Activated T-cell treated with anti-CD3 and anti-CD28 coated beads, Interleukin-2, amount 50 U/mL, for 48 hours (primary cell): ENCODE measurements at places on chromosomes 1 and 21.

- peak; percentile 65 for DNase-seq
These were observed 64.0 kb downstream of the CD46 start for GRCh38 chr1:207815913-207816291.

- DNase-seq = no peak
These were observed 9.6 kb downstream of the BCAR3 start for GRCh38 chr1:93672069-93672468.

DNA sequence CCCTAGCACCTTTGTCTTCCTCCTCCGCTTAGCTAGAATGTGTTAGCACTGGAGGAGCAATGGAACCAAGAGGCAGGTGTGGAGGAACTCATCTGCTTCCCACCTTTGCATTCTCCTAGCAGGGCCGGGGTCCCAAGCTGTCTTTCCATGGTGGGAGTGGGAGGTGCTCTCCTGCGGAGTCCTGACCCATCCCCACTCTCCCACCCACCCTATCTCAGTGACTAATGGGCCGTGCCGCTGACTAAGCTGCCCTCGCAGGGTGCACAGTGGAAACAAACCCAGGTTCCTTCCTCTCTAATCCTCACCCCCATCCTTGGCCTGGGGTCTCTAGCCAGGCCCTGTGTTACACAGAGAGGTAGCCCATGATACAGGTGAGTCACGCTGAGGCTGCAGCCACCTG is 177.5 kb downstream of the HIVEP3 start:
- DNase-seq = peak; percentile 77

- no peak for DNase-seq
These were observed 2.2 kb upstream of the PAPPA2 start for GRCh38 chr1:176460544-176461336.

- DNase-seq = no peak
These were observed 126.1 kb downstream of the KCNH1 start for GRCh38 chr1:211007830-211008229.

DNA sequence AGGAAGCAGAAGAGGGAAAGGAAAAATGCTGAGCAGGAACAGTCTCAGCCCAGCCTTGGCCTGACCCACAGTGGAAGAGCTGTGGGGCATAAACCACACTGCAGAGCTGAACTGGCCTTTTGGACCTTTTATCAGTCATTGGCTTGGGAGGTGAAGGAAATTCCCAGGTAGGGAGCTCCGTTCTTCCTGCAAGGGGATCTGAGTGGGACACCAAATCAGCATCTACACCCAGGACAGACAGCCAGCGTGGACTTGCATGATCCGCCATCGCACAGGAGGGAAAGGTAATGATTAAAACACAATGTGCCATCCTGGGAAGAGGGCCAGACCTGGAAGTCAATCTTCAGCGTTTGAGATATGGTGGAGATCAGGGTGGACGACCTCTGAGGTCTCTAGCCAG is 1.2 kb upstream of the MTFR1L start:
- no peak for DNase-seq

DNA sequence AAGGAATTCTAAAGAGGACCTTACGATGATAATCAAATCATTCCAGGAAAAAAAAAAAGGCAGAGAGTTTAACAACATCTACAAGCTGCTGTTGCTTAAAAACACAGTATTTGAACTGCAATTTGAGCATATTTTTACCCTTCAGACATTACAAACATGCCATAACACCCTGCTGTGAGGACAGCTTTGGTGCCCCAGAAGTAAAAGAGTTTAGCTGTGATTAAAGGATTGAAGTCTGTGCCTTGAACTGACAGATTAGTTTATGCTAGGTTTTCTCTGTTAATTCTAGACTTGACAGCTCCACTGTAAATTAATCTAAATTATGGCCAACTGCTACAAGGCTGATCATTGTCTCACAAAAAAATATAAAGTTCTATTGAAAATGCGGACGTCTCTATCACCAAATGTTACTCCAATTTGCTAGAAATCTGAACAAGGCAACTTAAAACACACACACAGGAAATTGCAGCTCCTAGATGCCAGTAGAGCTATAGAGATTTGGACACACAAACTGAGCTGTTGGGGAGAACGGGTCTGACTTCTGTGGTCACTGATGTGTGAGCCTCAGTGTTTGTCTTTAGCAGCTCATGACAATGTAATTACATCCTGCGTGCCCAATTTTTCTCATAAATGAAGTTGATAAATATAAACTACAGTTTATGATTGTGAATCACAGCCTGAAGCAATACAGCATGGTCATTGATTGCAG is 217.9 kb downstream of the NTNG1 start:
- no peak for DNase-seq

DNA sequence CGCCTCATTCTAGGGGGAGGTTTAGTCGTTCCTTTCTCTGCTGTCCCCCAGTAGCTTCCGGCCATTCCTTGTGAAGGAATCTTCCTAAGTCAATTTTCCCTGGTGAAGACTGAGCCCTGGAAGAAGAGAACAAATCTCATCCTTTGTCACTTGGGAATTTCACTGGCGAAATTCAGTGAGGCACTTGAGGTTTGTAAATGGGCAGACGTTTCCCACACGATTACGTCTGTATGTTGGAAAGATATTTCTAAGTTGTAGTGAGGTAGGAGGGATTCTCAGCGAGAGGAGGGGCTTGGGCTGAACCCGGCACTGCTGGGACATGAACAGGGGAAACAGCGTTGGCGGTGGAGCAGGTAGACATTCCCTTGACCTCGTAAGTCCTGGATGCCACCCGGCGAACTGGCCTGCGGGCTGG is 47.2 kb downstream of the GALNT2 start:
- no peak for DNase-seq

DNA sequence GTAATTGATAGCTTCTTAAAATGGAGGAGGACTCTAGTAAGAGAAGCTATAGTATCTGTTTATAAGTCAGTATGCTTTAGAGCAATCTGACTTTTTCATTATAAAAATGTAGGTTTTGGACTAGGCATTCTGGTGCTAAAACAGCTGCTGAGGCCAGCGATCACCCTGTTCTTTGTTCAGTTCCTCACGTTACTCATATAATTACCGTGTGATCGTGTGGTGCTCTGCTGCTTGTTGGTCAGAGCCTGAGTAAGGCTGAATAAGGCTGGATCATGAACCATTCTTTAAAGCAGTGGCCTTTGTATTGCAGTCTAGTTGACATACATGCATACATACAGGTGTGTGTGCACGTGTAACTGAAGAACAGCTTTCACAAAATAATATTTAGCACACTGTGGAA is 25.2 kb downstream of the CDC42 start:
- DNase-seq = no peak

- peak; percentile 35 for DNase-seq
These were observed 14.0 kb upstream of the SARS1 start for GRCh38 chr1:109199710-109200109.

GRCh38 chr1:235181561-235182245 is 20.7 kb upstream of the RBM34 start:
- DNase-seq = no peak

- DNase-seq = peak; percentile 40
These were observed 41.1 kb upstream of the CSF3R start for GRCh38 chr1:36523850-36524249.

- no peak for DNase-seq
These were observed 356.6 kb downstream of the HHAT start for GRCh38 chr1:210685295-210685650.

DNA sequence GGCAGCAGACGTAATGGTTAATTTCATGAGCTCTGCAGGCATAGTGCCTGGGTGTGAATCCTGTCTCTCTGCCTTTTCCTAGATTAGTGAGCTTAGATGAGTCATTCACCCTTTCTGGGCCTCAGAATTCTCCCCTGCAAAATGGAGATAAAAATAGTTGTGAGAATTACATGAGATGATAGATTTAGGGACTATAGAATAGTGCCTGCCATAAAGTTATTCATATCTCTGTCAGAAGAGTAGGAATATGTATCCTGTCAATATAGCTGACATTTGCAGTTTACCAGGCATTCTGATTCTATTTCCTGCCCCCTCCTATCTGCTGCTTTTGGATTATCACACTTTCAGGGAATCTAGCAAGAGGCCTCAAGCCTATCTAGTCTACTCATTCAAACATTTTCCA is 112.0 kb downstream of the PDE4B start:
- DNase-seq = no peak

DNA sequence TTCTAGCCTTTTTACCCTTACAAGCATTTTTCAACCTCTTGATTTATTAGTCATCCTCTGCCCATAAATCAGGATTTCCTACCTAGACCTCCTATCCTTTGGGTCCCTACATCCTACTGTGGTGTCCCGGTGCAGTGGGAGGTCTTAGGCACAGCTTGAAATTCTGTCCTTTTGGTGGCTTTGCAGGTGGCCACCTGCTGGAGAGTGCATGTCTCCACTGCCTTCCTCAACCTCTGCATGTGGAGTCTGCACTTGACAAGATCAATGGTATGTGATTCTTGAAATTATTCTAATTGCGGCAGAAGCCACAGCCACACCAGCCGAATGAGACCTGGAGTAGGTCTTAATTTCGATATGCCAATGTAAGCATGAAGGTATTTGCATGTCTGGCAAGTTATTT is 11.4 kb upstream of the KCNA3 start:
- no peak for DNase-seq

DNA sequence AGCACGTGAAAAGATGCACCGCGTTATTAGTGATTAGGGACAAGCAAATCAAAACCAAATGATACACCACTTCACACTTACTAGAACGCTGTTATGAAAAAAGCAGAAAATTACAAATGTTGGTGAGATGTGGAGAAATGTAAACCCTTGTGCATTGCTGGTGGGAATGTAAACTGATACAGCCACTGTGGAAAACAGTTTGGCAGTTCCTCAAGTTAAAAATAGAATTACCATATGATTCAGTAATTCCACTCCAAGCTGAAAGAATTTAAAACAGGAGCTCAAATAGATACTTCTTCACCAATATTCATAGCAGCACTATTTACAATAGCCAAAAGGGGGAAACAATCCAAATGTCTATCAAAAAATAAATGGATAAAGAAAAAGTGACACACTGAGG is 10.3 kb upstream of the EVI5 start:
- DNase-seq = no peak

- no peak for DNase-seq
These were observed 6.8 kb upstream of the ERO1B start for GRCh38 chr1:236288620-236288976.

DNA sequence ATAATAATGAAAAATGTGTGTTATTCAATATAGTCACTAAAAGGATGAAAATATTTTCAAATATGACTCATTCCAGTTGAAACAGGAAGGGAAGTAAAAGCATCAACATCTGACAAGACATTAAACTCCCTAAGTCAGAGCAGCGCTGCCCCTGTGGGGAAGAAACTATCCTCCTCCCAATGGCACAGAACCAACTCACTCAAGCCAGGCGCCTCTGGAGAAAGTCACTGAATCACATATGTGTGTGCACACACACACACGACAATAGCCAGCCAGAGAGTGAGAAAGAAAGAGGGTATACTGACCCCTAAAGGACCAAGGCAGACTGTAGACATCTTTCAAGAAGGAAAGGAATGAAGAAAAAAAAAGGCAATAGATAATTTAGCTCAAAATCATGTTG is 126.9 kb downstream of the SETD4 start:
- DNase-seq = no peak

DNA sequence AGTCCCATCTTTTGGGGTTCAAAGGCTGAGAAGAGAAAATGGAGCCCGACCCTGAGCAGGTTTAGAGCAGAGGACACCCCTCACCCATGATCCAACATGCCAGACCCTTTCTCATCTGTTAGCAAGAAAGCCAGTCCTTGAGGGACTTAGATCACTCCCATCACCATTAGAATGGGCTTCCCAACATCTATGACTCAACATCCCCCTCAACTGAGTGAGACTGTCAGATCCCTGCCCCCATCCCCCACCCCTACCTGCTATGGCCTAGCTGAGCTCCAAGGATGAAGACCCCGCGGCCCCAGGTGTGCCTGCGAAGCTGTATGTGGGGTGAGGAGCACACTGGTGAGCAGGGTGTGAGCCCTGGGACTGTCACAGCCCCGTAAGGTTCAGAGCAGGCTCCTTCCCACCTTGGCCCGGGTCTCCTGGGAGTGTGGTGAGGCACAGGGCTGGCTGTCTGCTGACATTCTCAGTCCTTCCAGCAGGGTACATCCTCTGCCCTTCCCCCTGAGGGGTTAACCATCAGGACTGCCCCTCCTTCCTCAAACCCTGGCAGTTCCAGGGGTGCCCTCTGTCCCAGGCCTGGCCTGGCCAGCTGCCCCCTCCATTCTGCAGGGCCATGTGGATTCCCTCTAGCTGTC is 21.4 kb upstream of the BLACAT1 start:
- no peak for DNase-seq

- DNase-seq = no peak
These were observed 2.4 kb downstream of the ENO1 start for GRCh38 chr1:8876087-8876486.

DNA sequence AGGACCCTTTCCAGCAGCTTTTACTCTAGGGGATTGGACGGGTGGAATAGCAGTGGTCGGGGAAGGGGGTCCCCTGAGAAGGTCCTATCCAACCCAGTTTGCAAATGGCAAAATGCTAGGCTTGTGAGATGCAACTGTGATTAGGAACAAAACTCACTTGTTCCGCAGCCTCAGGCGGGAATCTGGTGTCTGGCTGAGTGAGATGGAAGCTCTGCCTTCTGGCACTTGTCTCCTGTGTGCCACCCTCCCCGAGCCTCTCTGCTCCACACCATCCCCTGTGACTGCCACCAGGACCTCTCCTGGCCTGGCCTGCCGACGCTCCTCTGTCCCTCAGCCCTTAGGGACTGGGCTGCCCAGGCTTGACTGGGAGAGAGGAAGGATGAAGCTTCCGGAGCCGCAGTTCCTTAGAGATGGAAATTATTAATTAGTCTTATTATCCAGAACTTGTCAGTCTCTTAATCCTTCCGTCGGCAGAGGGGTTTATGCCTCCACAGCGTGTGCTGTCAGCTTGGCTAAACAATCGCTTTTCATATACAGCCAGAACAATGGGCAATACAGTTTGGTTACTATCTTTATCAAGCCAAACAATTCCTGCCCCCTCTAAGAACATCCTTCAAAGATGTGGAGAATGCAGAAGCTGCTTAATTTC is 292.8 kb upstream of the VAMP3 start:
- DNase-seq = no peak

DNA sequence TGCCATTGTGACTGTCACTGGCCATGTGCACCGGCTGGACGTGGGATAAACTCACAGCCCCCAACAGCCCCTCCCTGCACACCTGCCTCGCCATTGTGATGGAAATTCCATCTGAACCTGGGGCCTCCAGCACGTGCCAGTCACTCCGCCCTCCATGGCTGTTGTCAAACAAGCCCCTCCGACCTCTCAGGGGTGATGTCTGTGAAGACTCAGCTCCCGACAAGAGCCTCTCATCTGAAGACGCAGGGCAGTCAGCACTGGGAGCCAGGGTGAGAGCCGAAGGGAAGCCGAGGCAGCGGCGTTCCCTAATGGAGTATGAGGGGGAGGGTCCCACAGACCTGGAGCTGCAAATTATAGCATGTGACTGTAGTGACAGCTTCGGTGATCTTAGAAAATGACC is 1.4 kb upstream of the KRTAP10-2 start:
- no peak for DNase-seq

DNA sequence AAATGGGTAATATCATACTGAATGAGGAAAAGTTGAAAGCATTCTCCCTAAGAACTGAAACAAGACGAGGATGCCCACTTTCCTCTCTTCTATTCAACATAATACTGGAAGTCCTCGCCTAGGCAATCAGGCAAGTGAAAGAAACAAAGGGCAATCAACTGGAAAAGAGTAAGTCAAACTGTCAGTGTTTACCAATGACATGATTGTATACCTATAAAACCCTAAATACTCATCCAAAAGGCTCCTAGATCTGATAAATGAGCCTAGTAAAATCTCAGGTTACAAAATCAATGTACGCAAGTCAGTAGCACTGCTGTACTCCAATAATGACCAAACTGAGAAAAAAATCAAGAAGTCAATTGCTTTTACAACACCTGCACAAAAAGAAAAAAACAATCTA is 575.8 kb upstream of the PRMT6 start:
- no peak for DNase-seq

- DNase-seq = no peak
These were observed 15.4 kb upstream of the ARF1 start for GRCh38 chr1:228066891-228067654.
